Stimulated activated CD4-positive, alpha-beta T cell treated with anti-CD3 and anti-CD28 coated beads, Interleukin-15, amount 100 ng/mL, for 24 hours (primary cell): ENCODE measurements at places on chromosomes 7 and 10.

DNA sequence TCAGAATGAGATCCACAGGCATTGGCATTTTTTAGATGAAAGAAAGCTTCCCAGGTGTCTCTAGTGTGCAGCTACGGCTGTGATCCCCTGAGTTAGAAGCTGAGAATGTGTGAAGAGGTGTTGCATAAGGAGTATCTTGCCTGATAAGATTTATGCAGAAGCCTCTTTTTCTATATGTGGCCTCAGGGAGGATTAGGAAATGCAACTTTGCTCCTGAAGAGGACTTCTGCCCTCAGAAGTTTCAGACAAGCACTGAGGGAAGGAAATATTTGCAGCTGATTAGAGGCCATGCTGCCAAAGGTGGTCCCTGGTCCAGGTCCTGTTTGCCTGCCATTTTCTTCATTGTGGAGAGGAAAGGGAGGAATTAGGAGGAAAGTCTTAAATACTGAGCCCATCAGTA, 551.8 kb downstream of the PHTF2 start:
- no peak for DNase-seq

GRCh38 chr10:119494236-119495020, 48.1 kb downstream of the RGS10 start:
- no peak for DNase-seq

DNA sequence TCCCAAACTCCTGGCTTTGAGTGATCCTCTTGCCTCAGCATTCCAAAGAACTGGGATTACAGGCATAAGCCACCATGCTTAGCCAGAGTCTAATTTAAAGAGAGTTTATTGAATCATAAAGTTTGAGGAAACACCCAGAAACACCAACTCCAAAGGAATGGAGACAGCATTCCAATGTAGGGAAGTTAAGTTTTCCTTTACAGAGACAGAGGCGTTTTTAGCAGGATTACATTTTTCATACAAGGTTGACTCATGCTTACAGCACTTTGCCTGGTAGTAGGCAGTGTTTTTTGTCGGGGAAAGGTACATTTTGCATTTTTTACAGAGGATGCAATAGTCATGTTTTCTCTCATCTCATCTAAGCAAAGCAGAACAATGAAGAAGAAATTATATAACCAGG, 18.9 kb upstream of the OPN4 start:
- DNase-seq, result no peak

DNA sequence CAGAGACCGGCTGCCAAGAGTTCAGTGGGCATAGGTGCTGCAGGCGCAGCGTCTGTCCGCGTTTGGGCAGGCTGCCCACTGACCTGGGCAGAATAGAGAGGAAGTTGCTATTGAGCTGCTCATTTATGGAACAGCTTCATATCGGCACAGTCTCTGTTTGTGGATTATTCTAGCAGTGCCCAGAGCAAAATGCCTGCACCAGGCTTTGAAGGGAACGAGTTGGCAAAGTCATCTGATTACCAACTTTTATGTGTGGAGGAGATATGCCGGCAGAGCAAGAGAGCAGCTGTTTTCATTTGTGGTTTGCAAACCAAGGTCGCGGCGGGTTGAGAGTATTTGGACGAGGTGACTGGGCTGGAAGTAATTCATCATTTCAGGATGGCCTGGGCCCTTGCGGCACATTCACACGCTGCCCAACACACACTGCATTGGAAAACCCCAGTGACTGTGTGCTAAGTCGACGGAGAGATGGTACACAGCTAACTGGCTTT, 228.5 kb downstream of the TCERG1L start:
- DNase-seq, result peak; percentile 19

GRCh38 chr7:121204537-121204936, 124.3 kb upstream of the WNT16 start:
- DNase-seq, result no peak

- DNase-seq, result no peak
Observed at GRCh38 chr7:107917763-107918651, 27.0 kb downstream of the DLD start.

DNA sequence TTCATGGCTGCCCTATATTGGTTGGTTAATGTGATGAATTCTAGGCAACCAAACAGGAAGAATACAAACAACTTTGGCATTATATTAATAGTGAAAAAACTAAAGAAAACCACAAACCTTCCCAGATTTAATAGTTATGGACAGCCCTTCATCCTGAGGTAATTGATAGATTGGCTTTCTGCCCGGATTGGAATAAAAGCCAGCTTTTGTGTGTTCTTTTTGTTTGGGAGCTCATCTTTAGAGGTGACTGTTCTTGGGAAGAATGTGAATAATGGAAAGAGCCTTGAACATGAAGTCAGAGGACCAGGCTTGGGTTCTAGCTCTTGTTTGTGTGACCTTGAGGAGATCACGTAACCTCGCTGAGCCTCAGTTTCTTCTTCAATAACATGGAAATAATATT, 92.3 kb downstream of the VTI1A start:
- DNase-seq, result no peak

DNA sequence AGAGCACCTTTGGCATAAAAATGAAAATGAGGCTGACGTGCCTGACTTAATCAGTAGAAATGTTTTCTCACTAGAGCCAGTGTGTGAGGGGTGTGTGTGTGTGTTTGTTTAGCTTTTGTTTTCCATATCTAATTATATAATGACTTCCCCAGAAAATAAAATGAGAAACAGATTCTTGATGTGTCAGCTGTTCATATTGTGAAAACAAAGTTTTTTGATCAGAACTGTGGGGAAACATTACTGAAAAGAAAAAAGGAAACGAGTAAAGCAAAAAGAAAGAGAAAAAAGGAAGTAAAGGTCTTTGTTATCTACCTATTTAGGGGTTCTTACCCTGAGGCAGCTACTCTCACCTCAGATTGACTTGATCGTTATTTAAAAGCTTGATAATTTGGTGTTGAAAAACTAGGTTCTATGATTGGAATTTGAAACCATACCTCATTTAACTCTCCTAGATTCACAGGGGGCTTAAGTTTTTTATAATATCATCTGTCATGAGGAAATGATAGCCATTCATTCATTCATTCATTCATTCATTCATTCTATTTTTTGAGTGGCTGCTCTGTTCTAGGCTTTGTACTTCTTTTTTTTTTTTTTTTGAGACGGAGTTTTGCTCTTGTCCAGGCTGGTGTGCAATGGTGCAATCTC, 58.0 kb downstream of the CREM start:
- DNase-seq, result no peak

DNA sequence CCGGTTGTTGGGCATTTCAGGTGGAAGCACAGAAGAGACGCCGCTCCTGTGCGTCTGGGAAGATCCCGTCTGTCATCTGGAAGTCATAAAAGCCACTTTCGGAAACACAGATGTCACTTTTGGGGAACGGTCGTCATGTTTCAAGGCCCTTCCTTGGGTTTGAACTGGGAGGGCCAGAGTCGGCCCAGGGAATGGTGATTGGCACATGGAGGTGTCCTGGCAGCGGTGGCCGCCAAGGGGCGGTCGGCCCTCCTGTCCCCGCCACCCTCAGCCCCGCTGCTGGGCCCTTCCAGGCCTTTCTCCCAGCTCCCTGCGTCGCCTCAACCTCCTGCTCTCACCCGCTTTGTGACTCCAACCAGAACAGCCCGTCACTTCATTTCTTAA, 115.2 kb upstream of the SFMBT2 start:
- no peak for DNase-seq

- peak; percentile 53 for DNase-seq
Observed at GRCh38 chr10:125160856-125161706, 718 bp upstream of the CTBP2 start.

DNA sequence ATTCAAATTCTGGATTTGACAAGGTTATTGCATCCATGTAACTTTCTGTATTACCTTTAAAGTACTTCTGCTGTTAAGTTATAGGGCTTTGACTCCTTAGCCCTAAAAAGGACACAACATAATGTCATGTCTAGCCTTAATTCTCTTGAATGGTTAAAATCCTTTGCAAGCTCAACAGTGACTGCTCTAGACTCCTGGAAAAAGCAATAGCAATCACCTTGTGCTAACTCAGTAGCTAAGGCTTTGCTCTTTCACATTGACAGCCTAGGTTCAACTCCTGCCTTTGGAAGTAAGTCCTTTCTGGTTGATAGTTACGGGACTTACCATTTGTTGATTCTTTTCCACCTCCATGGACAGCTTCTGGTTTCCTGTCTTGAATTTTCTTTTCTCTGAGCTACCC, 16.1 kb upstream of the CREB3L2 start:
- no peak for DNase-seq
